ENCODE measurements at places on chromosomes 6 and 20.

DNA sequence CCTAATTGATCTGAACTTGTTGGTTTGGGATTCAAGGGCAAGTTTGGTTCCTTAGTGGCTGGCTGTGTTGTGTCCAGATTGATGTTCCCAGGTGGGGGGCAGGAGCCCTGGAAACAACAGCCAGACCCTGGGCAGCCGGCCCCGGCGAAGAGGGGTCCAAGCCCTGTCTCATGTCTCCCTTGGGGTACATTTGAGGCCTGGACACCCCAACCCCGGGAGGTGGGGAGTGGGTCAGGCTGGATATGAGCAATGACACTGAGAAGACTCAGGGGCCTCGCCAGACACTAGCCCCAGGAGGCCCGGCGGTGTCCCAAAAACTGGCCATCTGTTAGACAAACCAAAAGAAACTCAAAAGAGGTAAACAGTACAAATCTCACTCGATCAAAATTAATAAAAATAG, 79.6 kb downstream of the YTHDF1 start:
- no peak for DNase-seq

GRCh38 chr6:137522198-137522798, 28.1 kb upstream of the OLIG3 start:
- no peak for DNase-seq

DNA sequence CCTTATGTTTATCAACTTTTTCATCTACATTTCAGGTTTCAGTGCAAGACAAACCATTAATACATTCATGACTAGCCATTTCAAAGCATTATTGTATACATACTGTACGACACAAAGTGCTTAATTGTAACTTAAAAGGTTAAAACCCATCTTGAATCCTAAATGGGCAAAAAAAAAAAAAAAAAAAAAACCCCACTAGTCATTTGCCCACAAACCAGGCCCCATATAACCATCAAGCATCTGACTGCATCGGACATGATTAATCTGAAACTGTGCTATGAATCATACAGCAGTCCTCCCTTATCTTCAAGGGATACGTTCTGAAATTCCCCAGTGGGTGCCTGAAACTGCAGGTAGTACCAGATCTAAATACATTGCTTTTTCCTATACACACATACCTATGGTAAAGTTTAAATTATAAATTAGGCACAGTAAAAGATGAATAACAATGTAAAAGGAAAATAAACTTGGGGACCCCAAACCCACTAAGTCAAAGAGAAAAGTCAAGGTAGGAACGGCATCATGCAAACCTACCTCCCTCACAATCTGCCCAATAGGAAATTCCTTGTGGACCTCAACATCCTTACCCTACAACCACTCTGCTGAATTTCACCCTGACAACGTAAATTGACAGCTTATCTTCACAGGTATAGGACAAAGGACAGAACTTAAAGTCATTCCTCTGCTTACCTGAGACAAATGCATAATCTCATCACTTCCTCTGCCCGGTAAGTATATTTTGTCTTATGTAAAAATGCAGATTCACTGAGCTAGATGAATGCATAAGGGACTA, 14.3 kb downstream of the B4GALT5 start:
- DNase-seq, result no peak

DNA sequence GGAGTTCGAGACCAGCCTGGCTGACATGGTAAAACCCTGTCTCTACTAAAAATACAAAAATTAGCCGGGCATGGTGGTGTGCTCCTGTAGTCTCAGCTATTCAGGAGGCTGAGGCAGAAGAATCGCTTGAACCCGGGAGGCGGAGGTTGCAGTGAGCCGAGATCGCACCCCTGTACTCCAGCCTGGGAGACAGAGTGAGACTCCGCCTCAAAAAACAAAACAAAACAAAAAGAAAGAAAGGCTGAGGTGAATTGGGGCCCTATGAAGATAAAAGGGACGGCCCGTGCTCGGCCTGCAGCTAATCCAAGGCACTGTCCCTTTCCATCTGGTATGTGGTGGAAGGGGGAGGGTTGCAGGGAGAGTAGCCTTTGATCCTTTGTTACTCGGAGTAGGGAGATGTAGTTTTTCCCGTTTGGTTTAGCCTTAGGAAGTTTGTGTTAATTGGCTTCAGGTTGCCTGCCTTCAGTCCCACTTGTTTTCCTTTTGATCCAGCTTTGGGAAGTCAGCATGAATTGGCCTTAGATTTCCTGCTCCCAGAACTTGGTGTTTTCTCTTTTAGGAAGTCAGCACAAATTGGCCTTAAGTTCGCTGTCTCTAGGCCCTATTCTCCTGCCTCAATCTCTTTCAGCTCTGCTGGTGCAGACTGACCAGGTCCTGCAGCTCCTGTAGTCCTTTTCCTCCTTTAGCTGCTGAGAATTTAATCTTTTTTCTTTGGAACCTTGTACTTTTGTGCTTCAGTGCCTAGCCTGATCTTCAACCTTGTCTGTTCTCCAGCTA, 36.1 kb upstream of the PAQR8 start:
- DNase-seq, result no peak

DNA sequence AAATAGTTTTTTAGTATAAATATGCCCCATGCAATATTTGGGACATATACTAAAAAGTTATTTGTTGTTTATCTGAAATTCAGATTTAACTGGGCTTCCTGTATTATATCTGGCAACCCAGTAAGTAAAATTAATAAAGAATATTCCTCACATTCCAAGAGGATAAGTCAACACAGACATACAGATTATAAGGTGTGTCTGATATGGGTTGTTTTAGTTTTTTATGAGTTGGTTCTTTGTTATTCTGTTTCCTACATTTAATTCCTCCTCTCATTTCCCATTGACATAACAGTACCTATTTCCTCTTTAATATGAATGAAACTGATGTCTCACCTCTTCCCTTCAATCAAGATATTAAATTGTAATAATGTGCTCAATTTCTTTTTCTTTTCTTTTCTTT, 1.7 kb upstream of the PLA2G7 start:
- DNase-seq, result no peak
